ENCODE measurements at places on chromosomes 2 and 18.

GRCh38 chr2:216555274-216555673 lies 56.6 kb downstream of the RPL37A start:
- no peak for DNase-seq

DNA sequence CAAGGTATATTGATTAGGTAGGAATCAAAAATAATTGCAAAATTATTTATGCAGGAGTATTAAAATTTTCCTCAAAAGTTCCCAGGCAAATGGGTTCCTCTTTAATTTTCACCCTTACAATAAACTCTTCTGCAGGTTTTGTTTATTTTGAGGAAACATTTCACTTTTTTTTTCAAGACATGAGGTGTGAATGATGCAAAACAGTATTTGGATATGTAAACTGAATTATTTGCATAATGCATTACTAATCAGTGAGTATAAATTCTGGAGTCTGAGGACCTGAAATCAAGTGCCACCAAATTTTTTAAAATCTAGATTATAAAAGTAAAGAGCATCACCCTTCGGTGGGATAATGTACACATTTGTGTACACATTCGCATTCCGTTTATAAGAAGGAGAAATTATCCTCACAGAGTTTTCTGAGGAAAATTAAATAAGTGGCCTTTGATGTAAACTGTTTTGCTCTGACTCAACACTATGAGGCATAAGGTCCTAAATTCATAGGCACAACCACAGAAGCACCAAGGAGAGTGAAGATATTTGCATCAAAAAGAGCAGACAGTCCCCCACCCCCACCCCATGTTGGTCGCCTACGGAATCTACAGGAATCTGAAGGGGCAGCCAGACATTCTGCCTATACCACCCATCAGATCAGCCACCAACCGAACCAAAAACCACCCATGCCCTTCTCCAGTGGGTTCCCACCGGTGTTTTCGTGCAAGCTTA lies 33.1 kb downstream of the BCL11A start:
- no peak for DNase-seq

- DNase-seq, result no peak
Observed at GRCh38 chr18:22424565-22424963, 6.8 kb upstream of the CTAGE1 start.

DNA sequence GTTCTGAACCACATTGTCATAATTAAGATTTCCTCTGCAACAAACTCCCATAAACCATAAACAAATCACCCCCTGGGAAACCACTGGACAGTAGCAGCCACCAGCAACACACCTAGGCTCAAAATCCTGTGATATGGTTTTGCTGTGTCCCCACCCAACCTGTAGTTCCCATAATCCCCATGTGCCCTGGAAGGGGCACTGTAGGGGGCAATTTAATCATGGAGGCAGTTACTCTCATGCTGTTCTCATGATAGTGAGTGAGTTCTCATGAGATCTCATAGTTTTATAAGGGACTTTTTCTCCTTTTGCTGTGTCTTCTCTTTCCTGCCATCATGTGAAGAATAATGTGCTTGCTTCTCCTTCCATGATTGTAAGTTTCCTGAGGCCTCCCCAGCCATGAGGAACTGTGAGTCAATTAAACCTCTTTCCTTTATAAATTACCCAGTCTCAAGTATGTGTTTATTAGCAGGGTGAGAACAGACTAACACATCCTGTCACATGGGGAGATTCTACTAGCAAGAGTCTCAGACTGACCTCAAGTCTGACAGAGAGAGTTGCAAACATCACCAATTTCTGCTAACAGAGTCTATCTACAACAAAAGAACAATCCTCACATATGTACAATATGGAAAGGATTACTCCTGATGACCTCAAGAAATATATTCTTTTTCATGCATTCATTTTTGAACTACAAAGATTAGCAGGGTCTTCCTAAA lies 182.6 kb downstream of the GRB14 start:
- no peak for DNase-seq

DNA sequence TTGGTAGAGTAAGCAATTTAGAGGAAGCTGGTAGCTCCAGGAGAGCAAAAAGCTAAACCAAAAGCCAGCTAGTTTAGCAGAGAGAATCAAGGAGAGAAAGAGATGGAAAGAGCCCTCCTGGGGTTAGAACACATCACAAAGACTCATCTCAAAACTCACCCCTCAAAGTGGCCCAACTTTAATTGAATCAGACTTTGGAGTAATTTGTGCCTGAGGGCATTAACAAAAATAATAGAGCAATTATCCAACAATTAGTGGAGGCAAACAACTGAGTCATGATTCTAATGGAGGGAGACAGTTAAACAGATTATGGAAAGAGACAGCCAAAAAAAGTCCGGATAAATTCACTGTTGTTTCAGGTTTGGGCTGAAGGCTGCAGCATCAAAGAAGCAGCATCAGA lies 417.4 kb downstream of the KCNJ3 start:
- DNase-seq, result no peak

DNA sequence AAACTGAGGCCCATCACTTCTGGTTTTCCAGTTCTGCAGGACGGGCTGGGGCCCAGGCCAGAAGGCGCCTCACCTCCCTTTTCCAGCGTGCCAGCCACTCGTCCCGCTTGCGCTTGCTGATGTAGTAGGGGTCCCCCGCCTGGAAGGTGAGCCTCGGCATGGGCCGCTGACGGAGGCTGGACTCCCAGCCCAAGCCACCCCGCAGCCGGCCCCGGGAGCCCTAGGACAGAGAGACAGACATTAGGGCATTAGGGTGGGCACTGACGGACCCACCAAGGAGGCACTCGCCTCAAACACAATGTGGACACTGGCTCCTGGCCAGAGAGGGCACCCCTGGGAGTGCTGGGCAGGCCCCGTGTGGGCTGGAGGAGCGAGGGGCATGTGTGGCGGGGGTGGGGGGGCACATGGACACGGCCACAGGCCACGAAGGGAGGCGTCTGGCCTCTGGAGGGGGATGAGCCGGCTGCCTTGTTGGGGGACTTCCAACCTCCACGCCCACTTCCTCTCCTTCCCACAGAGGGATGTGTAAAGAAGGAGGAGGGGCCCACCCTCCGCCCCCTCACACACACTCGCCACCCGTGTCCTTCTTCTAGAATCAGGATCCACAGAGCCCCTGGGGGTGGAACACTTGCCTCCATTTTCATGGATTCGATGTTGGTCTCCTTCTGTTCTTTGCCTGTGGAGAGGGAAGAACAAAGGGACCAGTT lies 66.7 kb downstream of the DNMT3A start:
- DNase-seq, result no peak

DNA sequence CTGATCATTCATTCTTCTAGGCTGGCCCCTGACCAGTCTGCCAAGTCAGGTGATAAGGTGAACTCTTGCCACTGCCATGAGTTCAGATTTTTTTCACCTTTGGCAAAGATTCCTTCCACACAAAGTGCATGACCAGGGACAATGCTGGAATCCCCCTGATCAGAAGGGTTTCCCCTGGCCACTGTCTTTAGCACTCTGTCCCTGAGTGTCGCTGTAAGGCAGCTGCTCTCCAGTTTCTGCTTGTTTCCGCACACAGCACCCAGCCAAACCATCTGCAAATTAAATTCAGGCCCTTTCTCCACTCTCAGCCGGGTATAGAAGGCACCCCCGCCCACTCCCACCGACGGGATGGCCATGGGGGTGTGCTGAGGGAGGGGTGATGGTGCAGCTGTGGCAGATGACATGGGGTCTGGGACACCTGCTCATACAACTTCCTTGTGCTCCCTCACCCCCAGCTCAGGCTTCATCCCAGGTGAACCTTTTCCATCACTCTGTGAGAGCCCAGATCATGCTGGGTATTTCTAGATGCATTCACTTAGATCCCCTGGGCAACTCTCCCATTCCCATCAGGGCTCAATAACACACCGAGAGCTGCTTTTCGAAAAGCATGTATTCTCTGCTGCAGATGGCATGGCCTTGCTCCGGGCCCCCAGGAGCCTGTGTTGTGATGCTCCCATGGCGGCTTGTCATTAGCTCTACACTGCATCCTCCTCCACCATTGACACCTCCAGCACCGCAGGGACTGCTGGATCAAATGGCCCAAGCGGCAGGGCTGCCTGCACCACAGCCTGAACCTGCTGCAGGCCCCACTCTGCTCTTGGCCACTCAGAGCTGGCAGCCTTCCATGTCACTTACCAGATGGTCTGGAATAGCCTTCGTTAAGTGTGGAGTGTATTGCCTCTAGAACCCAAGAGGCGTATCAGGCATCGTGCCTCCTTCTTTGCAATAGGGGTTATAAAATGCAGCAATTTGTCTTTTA lies 52.3 kb upstream of the ROCK2 start:
- DNase-seq, result no peak

- DNase-seq, result no peak
Observed at GRCh38 chr2:43009448-43009847, 217.0 kb downstream of the ZFP36L2 start.

DNA sequence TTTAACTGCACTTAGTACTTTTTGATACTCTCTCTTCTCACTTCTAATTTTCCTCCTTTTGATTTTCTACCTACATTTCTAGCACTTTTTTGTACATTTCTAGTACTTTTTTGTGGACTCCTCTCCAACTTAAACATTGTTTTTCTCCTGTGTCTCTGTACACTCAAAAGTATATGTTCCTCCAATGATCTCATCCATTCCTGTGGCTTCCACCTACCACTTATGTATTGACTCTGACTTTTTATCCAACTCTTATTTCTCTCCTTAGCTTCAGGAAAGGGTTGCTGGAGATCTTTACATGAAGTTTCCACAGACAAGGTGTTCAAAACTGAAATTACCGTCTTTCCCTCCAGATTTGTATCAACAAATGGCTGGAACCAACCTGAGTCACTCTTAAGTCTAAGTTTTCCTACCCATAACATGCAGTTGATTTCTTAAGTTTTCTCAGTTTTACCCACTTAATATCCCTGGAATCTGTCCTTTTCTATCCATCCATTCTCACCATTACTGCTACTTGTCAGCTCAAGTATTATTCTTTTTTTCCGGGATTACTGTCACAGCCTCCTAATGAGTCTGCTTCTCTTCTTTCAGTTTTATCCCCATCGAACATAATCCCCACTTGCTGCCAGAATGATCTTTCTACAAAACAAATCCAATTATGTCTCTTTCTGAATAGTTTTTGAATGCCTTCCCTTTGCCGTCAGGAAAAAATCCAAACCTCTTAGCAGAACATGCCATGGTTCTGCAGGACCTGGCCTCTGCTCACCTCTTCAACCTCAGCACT lies 22.6 kb upstream of the PELI1 start:
- no peak for DNase-seq

- DNase-seq, result no peak
Observed at GRCh38 chr18:64806691-64807090, 657.8 kb upstream of the LINC00305 start.

- DNase-seq, result no peak
Observed at GRCh38 chr2:221426929-221427328, 145.2 kb downstream of the EPHA4 start.

GRCh38 chr2:160289831-160290230 lies 89.8 kb upstream of the ITGB6 start:
- no peak for DNase-seq

DNA sequence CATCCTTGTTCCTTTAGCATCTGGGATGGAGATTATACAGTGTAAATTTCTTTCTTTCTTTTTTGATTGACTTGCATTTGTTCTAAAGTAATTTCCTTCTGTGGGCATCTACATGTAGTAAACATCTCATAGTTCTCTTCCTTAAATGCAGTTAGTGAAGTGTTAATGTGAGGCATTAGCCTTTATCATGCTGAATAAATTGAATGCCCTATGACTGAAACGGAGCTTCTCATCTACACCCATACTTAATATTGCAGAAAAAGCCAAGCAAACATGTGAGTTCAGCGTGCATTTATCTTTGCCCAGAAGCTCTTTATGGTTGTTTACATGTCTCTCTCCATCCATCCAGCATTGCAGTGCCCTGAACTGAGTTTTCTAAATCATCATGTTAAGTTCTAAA lies 58.3 kb downstream of the LYPD1 start:
- DNase-seq, result no peak

GRCh38 chr2:214139630-214140284 lies 271.1 kb upstream of the VWC2L start:
- DNase-seq, result no peak

GRCh38 chr2:43944915-43945314 lies 50.9 kb downstream of the LRPPRC start:
- DNase-seq, result no peak

GRCh38 chr2:129877795-129878775 lies 101.4 kb upstream of the RAB6C start:
- DNase-seq, result no peak

DNA sequence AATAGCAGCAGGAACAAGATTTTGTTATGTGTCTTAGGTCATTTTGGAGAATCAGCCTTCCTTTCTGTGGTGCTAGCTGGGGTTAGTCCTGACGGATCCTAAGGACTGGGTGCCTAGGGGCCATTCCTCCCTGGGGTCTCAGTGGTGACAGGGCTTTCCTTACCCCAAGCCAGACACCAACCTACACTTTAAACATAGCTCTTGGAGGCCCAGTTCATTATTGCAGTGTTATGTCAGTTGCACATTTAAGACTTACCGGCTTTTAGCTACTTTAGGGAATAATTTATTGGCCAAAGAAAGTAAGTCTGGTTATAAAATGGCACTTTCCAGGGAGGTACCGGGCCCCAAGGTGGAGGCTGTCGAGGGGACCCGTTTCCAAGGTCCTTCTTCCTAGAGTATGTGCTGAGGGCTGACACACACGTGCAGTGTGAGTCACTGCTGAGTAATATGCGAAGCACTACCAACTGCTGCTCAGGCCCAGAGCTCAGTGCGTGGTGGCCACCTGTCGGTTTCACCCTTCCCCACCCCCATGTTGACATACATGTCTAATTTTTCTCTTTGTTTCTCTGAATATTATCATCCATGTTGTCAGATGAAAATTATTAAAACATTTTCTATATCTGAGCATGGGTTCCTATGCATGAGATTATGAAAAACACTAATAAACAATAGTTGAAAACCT lies 37.0 kb upstream of the GRHL1 start:
- DNase-seq, result no peak

GRCh38 chr2:206217166-206217565 lies 57.3 kb upstream of the ZDBF2 start:
- DNase-seq, result no peak

- no peak for DNase-seq
Observed at GRCh38 chr2:173030561-173031490, 44.8 kb upstream of the MAP3K20 start.

- no peak for DNase-seq
Observed at GRCh38 chr18:36419188-36419899, 121.8 kb downstream of the FHOD3 start.

DNA sequence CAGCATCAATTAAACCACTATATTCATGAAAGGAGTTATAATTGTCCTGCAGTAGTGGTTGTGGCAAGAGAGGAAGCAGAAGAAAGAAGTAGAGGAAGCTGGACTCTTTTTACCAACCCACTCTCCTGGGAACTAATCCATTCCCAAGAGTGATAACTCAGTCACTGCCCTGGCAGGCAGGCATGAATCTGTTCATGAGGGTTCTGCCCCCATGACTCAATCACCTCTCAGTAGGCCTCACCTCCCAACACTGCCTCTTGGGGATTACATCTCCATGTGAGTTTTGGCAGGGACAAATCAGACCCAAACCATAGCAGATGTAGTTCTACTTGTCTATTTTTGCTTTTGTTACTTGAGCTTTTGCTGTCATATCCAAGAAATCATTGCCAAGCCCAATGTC lies 232.7 kb upstream of the MAP2 start:
- DNase-seq, result no peak

Data from activated naive CD4-positive, alpha-beta T cell (primary cell).